ENCODE measurements at places on chromosomes 7 and 10.

DNA sequence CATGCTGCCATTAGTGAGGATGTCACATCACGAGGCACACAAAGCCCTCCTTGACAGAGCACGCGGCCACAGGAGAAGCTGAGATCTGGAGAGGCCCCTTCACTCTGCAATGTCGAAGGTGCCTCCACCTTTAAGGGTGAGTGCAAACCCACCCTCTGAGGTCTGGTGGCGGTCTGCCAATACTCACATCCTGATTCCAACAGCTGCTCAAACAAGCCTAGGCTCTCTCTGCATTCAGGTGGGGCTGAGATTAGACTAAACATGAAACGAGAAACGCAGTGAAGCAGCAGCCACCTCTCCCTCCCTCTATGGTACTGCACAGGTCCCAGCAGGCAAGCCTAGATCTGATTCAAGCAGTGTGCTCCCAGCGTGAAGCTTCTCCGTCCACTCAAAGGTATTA, 151.8 kb downstream of the TCERG1L start:
- DNase-seq, result no peak

DNA sequence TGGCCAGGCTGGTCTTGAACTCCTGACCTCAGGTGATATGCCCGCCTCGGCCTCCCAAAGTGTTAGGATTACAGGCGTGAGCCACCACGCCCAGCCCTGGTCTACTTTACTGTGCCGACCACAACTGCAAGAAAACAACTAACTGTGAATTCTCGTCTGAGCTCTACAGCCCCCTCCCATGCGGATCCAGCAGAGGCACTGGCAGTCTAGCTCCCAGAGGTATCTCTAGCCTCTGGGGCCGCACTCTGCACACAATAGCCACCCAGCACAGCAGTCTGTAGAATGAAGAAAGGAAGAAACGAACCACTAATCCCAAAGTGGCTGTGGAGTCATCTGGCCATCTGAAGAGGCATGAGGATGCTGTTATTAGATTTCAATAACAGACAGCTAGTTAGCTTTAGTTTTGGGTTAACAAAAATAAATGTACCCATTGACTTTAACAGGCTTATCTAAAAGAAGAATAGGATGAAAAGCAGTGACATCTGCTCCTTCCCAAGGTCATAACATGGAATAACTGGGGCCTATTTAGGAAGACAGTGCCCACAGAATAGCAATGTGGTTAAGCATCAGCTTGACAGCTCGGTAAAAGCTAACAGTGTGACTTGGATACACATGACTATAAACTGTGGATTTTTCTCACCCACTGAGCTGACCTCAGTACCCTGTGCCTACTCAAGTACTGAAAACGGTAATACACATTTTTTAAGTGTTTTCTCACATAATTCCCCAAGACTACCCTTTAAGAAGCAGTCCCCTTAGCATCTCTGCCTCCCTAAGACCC, 131.9 kb downstream of the TNS3 start:
- DNase-seq, result peak; percentile 72

- no peak for DNase-seq
Observed at GRCh38 chr7:27173511-27173955, 587 bp downstream of the HOXA10 start.

- no peak for DNase-seq
Observed at GRCh38 chr7:2927592-2927991, 83.5 kb upstream of the GNA12 start.

DNA sequence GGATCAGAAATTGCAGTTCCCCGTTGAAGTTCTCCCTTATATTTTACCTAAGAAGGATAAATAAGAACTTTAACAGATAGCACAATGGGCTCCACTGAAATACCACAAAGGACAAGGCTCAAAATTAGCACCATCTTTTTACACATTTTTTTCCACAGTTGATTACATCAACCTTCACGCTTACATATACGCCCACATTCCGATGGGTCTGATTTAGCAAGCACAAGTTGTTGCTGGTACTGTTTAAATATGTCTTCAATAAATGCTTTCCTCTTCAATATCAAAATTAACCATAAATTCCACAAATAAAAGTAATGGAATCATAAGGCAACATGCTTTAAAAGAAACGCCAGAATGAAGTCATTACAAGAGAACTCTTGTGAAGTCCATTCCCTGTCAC, 79.5 kb downstream of the NEBL start:
- DNase-seq, result no peak

DNA sequence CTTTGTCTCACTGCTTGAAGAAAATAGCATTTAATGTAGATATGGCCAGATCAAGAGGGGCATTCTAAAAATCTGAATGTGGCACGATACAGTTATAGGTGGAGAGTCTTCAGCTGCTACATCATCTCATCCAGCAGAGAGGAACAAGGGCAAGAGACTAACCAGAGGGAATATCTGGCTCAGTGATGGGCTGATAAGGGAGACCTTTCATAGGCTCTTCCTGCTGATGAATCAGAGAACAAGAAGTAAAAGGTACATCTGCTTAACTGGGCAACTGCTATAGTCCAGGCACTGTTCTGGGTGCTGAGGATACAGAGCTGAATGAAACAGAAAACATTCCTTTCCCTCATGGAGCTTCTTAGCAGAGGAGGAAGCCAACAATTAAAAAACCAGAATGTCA, 37.9 kb downstream of the PIP4K2A start:
- no peak for DNase-seq

- DNase-seq, result no peak
Observed at GRCh38 chr10:126270111-126270510, 118.2 kb downstream of the ADAM12 start.

GRCh38 chr10:49185213-49185612, 3.0 kb downstream of the TMEM273 start:
- DNase-seq, result no peak

DNA sequence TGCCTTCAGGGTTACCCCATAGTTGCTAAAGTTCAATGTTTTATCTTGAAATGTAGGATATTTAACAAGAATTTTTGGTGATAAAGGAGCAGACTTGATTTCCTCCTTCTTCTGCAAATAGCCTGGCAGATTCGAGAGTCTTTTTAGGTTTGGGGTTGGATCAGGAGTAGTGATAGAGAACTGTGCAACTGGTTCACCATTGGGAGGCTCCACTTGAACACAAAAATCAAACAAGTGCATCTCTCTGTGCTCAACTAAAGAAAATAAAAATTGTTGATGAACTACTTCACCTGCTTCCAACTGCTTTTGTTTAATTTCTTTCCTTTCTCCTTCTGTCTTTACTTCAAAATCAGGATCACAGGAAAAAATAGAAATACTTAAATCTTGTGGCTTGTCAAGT, 58.5 kb downstream of the MACC1 start:
- no peak for DNase-seq

- no peak for DNase-seq
Observed at GRCh38 chr7:148852272-148852671, 31.8 kb downstream of the EZH2 start.

DNA sequence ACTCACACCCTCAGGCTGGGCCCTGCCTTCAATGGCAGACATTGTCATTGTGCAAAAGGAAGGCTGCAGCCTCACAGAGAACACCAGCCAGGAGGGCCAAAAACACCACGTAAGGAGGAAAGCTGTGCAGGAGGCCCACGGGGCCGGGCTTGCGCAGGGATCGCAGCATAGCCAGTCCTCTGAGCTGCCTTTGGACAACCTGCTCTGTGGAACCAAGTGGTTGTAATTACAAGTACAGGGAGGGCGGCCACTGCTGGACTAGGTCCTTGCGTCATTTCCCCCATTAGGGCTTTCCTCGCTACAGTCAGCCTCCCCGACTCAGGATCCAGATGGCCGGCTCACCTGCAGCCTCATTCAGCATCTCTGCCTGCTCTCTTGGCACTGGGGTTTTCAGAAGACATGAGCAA, 66.9 kb downstream of the FAM53B start:
- DNase-seq, result no peak

- DNase-seq, result no peak
Observed at GRCh38 chr7:130942211-130942964, 208.4 kb upstream of the KLF14 start.

DNA sequence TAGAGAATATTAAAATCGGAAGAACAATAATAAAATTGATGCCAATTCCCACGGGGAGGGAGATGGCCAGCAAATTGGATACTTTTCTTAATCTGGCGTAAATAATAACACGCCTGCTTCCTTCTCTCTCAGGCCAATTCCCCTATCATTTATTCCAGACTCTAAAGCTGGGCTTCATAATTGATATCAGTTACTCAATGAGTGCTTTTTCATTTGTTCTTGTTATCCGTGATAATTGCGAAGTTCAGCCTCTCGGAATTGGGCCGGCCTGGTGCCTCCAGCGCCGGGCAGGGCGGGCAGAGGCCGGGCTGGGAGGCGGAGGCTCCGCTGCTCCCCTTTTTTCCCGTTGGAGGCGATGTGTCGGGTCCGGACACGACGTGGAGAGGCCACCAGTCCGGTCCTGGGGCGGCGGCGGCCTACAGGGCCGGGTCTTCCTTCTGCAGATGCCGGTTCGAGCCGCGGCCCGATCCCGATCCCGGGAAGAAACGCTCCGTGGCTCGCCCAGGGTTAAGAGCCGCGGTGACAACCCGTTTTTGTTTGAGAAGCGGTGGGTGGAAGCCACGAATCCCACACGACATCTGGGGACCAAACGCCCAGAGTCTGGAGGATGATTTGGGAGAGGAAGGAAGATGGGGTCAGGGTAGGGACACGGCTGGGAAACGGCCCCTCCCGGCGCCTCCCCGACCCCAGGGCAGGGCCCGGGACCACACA, 13.6 kb downstream of the UNCX start:
- no peak for DNase-seq

- no peak for DNase-seq
Observed at GRCh38 chr7:45203936-45204445, 46.4 kb downstream of the RAMP3 start.
